Jurkat, Clone E6-1 (cell line): ENCODE measurements at places on chromosomes 1 and 21.

GRCh38 chr1:81232420-81232819, 568.3 kb upstream of the ADGRL2 start:
- DNase-seq: no peak

- no peak for DNase-seq
Measured at GRCh38 chr1:230647321-230647720, 5.0 kb downstream of the COG2 start.

GRCh38 chr1:234519506-234519905, 40.5 kb upstream of the TARBP1 start:
- peak; percentile 55 for DNase-seq

DNA sequence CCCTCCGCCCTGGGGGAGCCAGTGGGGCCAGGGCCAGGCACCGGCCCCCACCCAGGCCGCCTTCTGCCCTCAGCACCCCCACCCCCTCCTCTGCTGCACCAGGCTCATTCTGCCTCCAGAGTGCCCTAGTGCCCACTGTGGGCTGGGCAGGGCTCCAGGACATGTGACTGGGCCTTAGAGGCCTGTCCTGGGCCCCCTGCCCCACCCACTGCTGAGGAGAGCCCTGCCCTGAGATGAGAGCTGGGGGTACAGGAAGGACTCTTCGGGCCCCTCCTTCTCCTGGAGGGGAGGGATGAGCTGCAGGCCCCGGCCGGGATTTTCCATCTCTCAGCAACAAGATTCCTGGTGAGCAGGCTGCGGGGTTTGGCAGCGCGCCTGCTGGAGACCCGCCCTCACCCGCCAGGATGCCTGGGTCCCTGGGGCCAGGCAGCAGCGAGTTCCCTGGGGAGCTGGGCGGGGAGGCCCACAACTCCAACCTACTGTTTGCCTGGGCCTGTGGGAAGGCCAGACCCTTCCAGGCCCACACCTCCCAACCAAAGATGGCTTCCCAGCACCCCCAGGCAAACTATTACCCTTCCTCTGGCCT, 14.0 kb downstream of the AHDC1 start:
- no peak for DNase-seq
